ENCODE measurements at places on chromosomes 2 and 18.

- DNase-seq: no peak
Observed at GRCh38 chr2:228614741-228615140, 433.3 kb upstream of the SPHKAP start.

DNA sequence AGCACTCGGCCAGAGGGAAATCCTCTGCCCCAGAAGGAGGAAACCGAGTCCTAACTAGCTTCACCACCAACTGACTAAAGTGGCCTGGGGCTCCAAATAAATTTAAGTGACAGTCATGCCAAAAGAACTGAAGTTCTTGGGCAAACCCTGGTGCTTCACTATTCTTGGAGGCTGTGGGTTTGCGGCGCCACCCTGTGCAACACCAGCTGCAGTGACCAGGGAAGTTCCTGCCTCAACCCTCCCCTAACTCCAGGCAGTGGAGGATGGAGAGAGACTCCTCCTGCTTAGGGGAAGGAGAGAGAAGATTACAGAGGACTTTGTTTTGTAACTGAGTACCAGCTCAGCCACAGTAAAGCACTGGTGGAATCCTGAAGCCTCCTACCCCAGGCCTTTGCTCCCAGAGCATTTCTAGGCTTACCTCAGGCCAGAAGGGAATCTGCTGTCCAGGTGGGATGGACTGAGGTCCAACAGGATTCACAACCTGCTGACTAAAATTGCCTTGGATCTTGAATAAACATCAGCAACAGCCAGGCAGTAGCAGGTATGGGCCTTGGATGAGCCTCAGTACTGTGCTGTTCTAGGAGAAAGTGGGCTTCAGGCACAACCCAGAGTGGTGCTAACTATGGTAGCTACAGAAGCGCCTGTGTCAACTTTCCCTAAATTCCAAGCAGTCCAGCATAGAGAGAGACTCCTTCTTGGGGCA, 29.4 kb upstream of the BMP10 start:
- DNase-seq: no peak

- DNase-seq: no peak
Observed at GRCh38 chr2:4272261-4272858, 569.0 kb downstream of the DCDC2C start.

- DNase-seq: no peak
Observed at GRCh38 chr18:55233857-55234256, 274.6 kb upstream of the CCDC68 start.

DNA sequence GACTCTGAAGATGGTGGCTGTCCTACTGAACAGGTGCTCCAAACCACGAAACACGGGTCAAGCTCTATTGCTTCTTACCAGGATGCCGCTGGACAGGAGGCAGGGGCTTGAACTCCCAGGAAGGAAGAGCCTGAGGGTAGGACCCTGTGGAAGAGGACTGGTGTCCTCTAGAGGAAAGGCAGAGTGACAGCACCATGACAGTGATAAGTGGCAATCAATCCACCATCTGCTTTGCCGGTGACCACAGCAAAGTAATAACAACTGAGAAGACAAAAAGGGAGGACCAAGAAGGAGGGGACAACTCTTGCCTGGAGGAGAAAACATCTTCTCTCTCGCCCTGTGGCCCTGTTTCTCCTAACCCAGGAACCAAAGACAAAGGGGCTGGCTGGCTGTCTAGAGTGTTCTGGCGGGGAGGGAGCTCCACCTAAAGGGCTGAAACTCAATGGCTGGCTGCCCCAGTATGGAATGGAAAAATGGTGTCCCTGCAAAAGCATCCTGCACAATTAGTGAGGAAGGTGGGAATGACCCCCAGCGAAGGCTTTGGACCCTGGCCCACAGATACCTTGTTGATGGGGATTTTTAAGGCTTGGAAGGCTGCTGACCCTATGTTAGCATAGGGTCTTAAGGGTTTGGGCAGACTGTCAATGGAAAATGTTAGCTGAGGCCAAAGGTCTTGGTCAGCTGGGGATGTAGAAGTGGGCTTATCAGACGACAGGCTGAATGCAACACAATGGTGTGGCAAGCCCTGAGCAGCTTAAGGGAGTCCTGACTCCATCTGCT, 35.4 kb downstream of the PROC start:
- DNase-seq: peak; percentile 56

DNA sequence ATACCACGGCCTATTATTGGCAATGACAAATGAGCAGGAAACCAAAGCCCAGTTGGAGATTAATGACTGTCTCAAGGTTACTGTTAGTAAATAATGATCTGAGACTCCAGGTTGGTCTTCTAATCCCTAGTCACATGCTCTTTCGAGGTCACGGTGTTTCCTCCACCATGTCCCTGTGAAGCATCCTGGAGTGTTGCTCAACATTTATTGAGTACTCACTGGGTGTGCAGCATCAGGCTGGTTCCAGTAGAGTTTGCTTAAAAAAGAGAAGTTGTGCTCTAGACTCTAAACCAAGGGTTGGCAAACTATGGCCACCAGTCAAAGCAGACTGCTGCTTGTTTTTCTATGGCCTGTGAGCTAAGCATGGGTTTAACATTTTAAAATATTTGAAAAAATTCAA, 263.8 kb upstream of the ATP5MC3 start:
- no peak for DNase-seq

- no peak for DNase-seq
Observed at GRCh38 chr2:241110089-241110606, 8.1 kb upstream of the MTERF4 start.

DNA sequence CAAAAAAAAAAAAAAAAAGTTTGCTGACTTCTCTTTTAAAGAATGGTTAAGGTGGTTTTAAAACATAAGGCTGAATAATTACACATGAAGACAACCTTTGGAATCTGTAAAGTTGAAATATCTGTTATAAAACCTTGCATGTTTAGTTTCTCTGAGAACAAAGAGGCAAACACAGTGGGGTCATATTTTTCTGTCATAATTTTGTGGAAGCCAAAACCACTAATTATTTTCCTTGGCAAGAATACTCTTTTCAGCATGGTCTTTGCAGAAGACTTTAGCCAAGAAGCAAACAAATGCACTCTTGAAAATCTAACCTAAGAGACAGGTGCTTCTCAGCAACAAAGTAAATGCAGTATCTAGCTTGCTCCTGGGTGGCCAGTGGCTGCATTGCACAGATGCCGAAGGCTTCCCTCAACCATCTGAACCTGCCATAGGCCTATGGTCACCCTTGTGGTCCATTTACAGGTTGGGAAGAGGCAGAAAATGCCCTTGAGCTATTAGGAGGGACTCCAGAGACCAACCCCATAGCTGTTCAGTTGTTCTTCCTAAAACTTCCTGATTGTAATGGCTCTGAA, 44.8 kb downstream of the ZAP70 start:
- no peak for DNase-seq

DNA sequence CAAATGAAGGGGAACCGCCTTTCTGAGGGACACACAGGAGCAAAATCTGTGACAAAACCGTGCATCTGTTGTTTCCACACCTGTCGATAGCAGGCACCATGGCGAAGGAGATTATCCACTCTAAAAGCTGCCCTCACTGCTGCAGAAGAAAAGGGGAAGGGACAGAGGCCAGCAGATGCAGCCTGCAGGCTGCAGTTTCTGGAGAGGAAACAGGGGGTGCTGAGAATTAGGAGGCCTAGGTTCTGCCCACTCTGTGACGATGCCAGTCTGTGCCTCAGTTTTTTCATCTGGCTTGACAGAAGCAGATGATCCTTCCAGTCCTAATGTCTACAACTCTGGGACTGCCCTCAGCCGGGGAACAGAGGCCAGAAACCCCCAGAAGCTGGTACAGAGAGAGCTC, 17.7 kb downstream of the PAX8 start:
- DNase-seq: no peak

GRCh38 chr18:23539911-23540525, 36.7 kb downstream of the RMC1 start:
- DNase-seq: no peak

DNA sequence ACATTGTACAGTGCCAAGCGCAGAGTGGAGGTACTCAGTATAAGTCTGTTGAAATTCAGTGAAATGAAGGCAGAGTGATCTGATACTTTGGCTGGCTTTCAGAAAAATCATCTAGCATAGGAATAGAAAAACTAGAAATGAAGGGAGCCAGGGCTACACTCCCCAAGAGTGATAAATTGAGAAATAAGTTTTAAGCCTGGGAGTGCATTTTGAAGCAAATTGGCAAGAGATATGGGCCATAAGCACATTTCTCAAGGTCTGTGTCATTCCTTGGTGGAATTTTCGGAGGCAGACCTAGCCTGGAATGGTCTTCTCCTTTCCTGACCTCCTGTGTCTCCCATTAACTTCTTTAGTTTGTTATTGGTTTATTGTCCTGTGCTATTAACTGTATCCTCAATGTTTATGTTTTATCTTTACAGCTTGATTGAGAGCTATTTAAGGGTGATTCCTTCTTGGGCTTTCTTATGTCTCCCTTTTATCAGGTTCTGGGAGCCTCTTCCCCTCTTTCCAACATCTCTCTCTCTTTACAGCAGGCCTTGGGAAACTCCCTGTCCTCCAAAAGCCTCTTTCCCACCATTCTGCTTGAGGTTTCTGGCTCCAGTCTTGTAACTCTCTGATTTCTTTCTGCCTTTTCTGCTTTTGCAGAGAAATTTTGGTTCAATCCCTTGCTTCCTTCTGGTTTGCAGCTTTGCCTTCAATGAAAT, 649.5 kb downstream of the SLC4A3 start:
- DNase-seq: no peak

DNA sequence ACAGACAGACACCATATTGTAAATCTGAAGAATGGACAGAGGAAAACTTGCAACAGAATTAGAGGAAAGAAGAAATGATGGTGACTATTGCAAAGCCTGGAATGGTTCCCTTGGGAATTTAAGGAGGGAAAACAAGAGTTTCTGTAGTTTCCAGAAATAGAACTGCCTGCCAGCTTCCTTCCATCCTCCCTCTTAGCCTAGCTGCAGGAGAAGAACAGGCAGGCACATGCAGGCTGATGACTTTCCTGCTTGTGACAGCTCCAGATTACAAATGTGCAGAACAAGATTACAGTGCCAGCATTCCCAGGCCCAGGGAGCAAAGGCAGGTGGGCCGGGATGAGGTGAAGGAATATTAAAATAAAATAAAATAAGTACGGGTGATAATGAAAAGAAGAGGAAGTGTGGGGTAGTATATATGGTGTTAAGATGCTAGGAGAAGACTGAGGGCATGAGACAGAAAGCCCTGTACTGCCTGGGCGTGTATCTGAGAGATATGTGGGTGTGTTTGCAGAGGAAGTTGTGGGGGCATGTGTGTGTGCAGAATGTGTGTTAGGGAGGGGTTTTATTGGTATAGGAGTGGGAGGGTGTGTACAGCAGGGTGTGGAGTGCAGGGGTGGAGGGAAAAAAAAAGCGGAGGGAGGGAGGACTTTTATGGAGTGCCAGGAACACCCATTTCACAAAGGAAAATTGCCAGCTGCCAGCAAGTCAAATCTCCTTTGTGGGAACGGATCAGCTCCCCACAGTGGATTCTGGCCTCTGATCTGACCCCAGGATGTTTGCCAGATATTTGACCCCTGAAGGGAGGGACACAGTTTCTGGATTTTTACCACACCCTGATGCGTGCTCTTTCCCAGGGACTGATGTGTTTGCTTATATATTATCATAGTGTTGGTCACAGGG, 43.9 kb upstream of the NEMP2 start:
- DNase-seq: no peak

DNA sequence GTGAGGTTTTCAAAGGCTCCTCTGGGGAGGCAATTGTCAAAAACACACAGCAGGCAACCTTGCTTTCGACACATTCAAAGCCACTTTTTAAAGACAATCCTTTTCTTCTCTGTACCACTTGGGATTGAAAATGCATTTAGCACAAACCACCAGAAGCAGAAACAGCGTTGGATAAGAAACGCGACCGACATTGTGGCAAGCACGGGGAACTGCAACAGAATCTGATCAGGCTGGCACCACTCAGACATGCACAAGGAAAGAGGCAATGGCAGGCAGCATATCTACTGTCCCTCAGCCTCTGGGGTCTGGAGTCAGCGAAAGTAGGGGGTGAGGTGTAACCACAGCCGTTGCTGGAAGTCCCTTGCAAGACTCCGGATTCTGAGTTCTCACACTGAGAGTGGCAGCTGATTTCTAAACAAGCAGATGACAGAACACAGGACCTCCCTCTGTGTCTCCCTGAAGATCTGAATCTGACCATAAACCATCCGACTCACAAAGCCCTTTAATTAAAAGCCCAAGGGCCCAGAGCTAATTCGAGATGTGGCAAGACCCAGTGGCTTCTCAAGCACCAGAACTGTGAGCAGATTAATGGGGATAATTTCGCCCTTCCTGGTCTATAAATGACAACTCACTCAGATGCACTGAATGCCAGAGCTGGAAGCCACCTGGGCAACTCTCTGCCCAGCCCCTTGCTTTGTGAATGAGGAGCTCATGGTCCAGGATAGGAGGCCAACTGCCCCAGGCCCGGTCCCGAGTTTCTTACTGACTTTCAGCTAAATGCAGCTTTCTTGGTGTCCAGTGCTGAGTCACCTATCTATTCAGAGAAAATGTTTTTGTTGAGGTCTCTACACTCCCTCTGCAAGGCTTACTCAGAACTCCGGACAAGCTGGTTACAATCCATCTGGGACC, 29.6 kb downstream of the CYRIA start:
- DNase-seq: no peak

DNA sequence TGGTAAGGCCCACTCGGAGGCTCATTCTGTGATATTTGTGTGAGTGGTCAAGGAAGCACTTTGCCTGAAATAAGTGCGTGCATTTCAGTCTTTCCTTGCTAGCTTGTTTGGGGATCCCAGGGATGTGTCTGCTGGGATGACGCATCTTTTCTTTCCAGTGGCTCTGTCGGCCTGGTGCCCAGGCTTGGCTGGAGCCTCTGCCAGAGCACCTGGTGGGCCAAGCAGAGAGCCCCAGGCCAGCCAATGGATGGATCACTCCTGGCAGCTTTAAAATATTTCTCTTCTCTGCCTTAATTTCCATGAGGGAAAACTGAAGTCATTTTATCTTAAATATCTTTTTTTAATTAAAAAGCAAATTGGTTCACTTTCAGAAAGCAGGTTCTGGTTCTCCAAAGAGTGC, 501.8 kb upstream of the HS6ST1 start:
- DNase-seq: no peak

- DNase-seq: no peak
Observed at GRCh38 chr2:17791121-17791816, 25.0 kb upstream of the MSGN1 start.

DNA sequence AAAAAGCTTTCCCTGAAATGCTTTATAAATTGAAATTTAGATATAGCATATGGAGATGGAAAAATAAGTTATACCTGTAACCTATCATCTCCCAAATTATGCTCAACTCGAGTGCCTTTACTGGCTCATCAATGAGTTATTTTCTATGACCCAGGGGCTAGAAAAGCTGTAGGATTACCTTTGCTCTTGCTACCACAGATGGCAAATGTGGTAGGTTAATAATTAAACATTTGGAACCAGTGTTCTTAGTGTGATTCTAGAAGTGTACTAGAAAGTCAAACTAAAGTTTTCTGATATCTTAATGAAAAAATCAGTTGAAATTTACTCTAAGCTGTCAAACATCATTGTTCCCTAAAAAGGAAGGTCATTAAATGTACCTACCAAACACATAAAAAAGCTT, 22.5 kb downstream of the ALS2 start:
- DNase-seq: no peak

- peak; percentile 27 for DNase-seq
Observed at GRCh38 chr2:85398426-85399182, 11.6 kb downstream of the CAPG start.

- DNase-seq: no peak
Observed at GRCh38 chr2:135820003-135820618, 16.9 kb downstream of the LCT start.

Data from H7 (cell line).